ENCODE measurements at places on chromosomes 5 and 9.

DNA sequence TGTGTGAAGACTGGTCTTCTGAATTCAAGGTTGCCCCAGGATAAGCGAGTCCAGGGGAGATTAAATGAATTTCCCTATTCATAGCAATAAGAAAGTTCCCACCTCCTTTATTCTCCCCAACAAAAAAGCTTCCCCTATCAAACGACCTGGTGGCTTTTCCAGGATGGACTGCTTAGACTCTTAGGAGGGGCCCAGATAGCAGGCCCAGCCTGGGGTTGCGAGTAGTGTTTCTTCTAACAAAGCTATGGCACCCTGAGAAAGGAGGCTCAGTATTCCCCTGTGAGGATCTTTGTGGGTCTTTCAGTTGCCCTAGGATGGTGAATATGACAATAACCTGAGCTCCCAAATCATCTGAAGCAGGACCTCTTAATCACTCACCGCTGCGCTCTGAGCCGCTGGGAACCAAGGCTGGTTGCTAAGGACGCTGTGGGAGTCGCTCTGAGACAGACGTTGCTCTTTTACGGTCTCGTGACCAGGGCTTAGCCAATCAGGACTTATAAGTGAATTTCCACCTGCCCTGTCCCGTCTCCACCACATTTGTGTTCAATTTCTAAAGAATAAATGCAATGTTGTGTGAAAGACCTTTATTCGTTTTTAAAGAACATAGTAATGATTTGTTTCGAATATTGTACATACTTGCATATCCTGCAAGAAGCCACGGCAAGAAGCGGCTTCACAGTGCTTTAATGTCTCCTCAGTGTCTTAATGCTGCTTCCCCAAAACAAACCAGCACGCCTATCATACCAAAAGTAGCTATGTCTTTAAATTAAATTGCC, at the start of gene TMEM232:
Gene TMEM232, minus strand, starts transcription at position 423 of the 776 bp plus-strand sequence. CDS start 59,319 bp downstream, outside the sequence.
- DNase-seq, result peak; percentile 63

DNA sequence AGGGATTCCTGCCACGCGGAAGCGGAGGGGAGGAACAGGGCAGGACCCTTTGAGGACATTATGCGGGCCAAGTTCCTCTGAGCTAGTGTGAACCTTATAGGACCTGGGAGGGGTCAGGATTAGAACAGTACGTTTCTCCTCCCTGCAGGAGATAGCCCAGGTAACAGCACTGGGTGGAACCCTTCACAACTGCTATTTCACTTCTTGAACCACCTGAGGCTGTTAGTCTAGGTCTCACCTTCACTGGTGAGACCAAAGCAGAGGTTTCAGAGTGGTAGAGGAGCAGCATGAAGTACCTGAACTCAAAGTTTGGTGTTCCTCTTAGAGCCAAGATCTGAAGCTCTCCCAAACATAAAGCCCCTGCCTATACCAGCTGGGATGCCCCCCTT, 832 bp downstream of the EIF4EBP3 start:
- no peak for DNase-seq

GRCh38 chr9:68861436-68861835, 152.5 kb downstream of the PRKACG start:
- DNase-seq, result no peak

GRCh38 chr9:114081441-114082016, 3.4 kb upstream of the AMBP start:
- DNase-seq, result no peak

- DNase-seq, result no peak
Observed at GRCh38 chr5:7705261-7705660, 145.7 kb downstream of the CFAP90 start.

All from stimulated activated CD4-positive, alpha-beta T cell treated with anti-CD3 and anti-CD28 coated beads, TNF-alpha, amount 100 ng/mL, for 24 hours (primary cell).